ENCODE measurements at places on chromosomes 6 and 20. TPM values are rescaled to one million over a fixed set of nuclear protein-coding genes. Genes with fewer than 3 reads are reported as not detected.

The PNLDC1 gene
- 0.06 TPM for total RNA-seq

DNA sequence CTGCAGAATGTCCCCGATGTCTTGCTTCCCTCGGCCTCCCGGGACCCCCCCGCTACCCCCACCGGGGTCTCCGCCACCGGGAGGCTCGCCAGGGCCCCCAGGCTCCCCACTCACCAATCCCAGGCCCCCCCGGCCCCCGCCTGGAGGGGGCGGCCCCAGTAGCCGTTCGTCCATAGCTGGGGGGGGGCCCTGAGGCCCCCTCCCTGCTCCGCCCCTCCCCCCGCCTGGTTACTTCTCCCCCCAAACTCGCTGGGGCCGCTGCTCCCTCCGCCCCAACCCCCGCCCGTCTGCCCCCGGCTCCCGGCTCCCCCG, 304 bp downstream of the PBX2 start:
- DNase-seq, result peak; percentile 38
- peak overlapping the region; percentile 88 for H3K4me3 ChIP-seq
- peaks cover 22% of the 10 kb centered on the region for H3K4me1 ChIP-seq
- H3K27ac ChIP-seq, result peak overlapping the region; percentile 66
- H3K36me3 ChIP-seq, result no peaks in the 10 kb centered on the region

The EEF1A2 gene
- total RNA-seq, result 0.54 TPM

The ELOVL4 gene
- total RNA-seq, result 17.2 TPM

The ZNF165 gene
- 1.9 TPM for total RNA-seq

All from neural progenitor cell (in vitro differentiated cells).